Foreskin melanocyte (primary cell): ENCODE measurements at places on chromosomes 7 and 10.

DNA sequence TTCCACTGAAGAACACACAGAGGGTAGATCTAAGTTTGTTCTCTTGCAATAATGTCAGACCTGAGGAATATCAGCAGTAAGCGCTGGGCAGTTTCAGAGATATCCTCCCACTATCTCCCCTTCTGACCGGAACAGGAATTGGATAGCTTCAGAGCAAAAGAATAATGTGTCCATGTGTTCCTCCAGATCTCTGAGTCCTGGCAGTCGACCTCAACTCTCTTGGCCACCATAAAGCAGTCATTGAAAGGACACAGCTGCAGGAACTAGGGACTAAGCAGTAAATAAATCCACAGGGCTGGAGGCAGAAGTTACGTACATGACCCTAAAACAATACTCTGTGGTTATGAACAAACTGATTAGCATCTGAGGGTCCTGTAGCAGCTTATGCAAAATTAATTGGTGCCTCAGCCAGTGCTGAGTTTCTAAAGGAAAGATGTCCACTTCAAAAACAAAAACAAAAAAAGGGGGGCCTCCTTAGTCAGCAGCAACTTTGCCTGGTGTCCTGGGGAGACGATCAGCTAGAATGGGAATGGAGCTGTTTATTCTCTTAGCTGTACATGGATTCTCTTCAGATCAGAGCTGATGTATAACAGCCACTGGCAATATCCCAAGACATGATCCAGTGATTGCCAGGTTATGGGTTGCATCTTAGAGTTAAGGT lies 6.4 kb upstream of the PRTFDC1 start:
- DNase-seq, result peak; percentile 84

- DNase-seq, result no peak
Observed at GRCh38 chr10:87818505-87819288, 671 bp upstream of the ATAD1 start.

DNA sequence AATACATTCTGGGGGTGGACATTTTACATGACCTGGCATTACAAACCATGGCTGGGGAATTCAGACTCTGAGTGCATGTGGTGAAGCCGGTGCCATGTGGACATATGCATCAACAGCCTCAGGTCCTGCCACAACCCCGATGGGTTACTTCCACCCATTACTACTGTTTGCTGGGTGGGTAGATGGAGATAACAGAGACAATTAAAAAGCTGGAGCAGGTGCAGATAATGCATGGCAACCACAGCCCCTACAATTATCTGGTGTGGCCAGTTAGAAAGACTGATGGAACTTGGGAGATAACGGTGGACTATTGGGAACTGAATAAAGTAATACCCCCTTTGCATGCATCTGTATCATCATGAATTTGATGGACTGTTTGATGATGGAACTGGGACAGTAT lies 21.6 kb upstream of the ADAMTS14 start:
- no peak for DNase-seq

GRCh38 chr7:14045651-14046050 lies 56.2 kb upstream of the ETV1 start:
- DNase-seq, result no peak
